ENCODE measurements at places on chromosomes 4 and X.

DNA sequence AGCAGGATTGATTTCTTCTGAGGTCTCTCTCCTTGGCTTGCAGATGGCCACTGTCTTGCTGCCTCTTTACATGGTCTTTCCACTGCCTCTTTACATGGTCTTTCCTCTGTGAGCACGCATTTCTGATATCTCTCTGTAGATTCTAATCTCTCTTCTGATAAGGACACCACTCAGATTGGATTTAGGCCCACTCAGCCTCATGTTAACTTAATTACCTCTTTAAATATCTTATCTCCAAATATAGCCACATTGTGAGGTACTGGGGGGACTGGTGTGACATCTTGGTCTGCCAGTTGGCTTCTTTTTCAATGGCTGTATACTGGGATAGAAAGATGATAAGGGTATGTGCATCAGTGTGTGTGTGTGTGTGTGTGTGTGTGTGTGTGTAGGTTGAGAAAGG, 153.7 kb downstream of the AWAT2 start:
- DNase-seq = no peak

DNA sequence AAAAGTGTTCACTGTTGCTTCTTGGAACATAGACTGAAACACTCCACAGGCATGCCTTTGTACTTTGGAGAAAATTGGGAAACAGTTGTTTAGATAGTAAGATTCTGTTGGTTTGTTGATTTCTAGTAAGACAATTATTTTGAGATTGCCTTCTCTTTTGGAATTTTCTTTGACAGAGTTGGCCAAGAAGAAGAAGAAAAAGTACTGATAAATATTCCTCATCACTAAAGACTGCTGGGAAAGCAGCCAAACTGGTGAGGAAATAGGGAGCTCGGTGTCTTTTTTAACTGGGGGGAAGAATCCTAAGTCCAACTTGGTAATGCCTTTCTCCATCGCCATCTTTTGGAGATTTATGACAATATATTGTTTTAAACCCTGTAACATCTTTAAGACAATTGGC, 370.7 kb downstream of the GPAT3 start:
- DNase-seq = no peak

DNA sequence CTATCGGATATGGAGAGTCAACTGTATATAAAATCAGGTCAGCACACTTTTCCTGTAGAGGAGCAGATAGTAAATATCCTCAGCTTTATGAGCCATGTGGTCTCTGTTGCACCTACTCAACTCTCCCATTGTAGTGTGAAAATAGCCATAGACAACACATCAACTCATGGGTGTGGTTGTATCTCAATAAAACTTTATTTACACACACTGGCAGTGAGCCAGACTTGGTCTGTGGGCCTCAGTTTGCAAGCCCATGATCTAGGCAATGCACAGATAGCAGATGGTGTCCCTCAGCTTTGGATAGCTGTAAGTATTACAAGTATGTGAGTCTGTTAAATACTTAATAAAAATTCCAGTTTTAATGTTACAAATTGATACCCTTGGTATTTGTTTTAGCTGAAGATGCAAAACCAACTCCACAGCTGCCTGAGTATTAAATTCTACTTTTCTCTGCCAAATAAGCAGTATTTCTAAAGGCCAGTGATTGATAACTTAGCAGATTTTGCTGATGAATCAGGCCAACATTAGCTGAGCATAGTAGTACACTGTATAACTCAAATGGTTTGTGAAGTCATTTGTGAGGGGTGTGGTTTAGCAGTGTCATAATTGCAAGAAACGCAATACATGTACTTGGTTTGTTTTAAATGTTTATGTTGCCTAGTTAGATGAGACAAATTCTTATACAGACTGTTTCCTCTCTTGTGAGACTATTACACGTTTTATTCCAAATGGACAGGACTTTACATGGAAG, 87.3 kb downstream of the GPR143 start:
- DNase-seq = no peak

DNA sequence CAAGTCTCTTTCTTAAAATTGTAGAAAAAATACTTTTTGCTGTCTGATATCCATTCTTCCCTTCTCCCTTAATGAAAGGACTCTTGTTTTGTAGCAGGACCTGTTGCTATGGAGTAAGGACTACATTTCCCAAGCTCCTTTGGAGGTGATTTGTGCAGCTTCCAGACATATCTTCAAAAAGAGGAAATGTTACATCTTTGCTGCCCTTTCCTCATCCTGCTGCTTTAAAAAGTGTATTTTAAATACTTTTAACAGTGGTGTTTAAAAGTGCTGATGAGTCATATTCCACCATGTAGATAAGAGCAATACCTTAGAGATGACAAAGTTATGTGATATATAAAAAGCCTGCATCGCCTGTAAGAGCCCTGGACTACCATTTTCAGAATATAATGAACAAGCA, 98.7 kb downstream of the CFAP299 start:
- DNase-seq = no peak

GRCh38 chr4:156176896-156177295, 223.2 kb upstream of the CTSO start:
- no peak for DNase-seq

DNA sequence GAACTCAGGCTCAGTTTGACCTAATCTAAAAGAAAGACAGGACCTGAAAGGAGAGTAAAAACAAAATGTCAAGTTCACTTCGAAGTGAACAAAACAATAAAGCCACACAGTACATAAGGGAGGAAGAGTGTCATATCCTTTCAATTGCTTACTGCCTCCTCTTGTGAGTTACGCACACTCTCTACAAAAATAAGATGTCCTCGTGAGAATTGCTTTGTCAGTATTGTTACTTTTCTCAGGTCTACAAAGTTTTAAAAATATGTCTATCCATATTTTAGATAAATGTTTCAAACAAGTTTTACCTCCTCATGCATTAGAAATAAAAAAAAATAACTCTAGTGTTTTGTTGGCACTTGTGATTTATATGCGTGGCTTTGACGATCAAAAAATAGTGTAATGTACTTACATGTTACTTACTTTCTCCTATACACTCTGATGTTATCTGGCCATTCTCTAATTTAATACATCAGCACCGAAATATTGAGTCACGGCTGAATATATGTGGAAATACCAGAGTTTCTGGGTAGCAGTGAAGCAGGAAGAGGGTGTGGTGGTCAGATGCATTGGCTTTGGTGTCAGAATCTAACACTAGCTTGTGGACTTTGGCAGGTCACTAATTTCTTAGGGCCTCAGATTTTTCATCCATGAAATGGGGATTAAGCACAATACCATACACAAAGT, 8.1 kb upstream of the MRPL1 start:
- peak; percentile 62 for DNase-seq

- no peak for DNase-seq
Measured at GRCh38 chr4:8600686-8601085, 8.1 kb downstream of the CPZ start.

GRCh38 chr4:40629401-40630334, at the start of gene RBM47:
RBM47 (minus strand) TSS chr4:40629864; CDS start chr4:40438893, 190,971 bp downstream.
- DNase-seq = no peak

DNA sequence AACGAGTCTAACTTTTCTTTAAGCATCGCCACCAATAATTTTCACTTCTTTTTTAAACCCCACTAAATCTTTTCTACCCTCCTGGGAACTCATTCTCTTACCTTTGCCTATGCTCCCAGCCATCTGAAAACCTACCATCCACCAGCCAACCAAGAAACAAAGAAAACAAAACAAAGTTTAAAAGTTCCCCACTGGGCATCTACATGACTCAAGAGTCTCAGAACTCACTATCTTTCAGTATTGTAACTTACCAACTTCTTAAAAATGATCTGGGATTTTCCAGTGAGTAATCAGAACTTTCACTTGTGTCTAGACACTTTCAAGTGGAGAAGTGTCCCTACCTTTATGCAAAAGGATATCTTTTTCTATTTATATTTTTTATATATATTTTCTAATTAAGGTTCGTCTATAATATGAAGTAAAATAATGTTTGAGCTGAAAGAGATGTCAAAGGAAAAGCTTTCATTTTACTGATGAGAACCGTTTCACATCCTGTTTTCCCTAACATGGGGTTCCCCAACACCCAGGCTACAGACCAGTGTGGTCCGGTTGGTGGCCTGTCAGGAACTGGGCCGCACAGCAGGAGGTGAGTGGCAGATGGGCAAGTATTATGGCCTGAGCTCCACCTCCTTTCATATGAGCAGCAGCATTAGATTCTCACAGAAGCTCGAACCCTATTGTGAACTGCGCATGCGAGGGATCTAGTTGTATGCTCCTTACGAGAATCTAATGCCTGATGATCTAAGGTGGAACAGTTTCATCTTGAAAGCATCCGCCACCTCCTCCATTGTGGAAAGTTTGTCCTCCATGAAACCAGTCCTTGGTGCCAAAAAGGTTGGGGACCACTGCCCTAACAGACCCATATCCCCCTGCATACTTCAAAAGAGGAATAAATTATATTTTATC, 9.8 kb upstream of the TIGD2 start:
- DNase-seq = peak; percentile 20

- peak; percentile 16 for DNase-seq
Measured at GRCh38 chr4:67581208-67581857, 22.8 kb downstream of the STAP1 start.

DNA sequence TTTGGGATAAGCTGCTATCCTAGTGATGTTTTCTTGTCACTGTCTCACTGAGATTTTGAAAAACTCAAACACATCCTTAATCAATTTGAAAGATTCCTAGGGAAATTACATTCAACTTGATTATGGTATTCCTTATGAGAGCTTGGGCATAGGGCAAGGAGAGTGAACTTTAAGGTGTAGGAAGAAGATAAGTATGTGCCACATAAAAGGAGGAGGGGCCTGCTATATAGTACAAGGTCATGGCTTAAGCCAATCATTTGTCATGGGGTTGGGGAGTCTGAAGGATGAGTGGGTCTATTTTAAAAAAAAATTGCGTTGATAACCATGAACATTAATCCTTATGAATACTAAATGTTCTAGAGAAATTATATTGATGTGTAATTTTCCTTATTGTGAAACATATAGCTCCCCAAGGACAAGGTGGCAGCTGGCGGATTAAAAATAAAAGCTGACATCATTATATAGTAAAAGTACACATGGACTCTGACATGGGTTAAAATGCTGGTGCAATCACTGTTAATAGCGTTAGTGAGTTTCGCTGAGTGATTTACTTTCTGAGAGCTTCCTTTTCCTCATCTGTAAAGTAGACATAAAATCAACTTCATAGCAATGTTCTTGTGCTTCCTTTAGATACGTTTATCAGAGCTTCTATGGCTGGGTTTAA, 17.4 kb downstream of the GALNT7 start:
- no peak for DNase-seq

DNA sequence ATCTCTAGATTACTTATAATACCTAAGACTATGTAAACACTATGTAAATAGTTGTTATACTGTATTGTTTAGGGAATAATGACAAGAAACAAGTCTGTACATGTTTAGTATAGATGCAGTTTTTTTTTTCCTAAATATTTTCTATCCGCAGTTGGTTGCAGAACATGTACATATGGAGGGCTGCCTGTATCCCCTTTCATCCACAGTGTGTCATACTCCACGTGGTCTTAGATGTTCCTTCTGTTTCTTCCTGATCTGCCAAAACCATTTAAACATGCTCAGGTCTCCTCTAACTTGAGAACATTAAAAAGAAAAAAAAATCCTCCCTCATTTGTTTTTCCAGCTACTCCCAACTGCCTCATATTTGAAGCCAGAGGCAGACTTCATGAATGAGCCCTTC, 14.0 kb downstream of the OCIAD1 start:
- DNase-seq = no peak

GRCh38 chr4:187479511-187479910, 516.1 kb upstream of the ZFP42 start:
- no peak for DNase-seq

DNA sequence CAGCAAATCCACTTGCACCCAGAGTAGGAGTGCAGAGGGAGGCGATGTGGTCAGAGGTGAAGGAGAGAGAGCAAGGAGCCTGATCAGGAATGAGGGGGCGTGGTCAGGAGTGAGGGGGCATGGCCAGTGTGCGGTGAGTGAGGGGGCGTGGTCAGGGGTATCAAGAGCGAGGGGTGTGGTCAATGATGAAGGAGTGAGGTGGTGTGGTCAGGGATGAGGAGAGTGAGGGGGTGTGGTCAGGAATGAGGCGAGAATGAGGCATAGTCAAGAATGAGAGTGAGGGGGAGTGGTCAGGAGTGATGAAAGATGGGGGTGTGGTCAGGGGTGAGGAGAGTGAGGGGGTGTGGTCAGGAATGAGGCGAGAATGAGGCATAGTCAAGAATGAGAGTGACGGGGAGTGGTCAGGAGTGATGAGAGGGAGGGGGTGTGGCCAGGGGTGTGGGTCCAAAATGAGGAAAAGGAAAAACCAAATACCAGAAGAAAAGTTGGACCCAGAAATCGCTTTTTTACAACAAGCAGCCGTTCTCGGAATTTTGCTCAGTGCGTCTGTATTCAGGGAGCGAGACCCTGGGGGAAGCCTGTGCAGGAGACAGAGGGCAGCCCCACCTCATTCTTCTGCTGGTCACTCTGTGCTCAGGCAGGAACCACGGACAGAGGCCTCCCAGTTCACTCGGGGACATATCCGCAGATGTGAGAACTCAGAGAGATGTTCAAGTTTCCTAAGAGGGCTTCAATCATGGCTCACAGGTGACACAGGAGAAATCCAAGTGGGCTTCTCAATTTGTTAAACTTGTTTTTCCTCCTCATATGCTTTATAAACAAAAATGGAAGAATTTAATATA, 47.5 kb downstream of the MAGEA1 start:
- no peak for DNase-seq

- no peak for DNase-seq
Measured at GRCh38 chrX:39020051-39020669, 218.9 kb downstream of the MID1IP1 start.

DNA sequence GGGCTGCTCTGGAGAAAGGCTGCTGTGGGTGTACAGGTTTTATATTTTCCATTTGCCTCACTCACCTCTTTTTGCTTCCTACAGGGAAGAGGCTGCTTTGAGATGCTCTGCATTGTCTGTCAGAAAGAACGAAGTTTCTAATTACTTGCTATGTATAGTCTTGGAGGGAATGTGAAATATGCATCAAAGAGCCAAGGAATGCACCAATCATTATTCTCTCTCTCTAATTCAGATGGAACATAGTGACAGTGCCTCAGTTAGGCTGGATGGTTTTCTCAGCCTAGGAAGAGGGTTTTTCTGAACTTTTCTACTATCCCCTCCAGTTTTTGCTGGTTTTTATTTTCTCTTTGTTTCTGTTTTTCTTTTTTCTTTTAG, 106.8 kb upstream of the SLC4A4 start:
- DNase-seq = no peak

- no peak for DNase-seq
Measured at GRCh38 chrX:50905334-50905733, 5.2 kb upstream of the BMP15 start.

GRCh38 chrX:44705817-44706551, 137.8 kb upstream of the DUSP21 start:
- no peak for DNase-seq

- DNase-seq = no peak
Measured at GRCh38 chrX:28591542-28591941, 4.3 kb downstream of the IL1RAPL1 start.

GRCh38 chr4:96228463-96228862, 388.6 kb downstream of the PDHA2 start:
- DNase-seq = no peak

DNA sequence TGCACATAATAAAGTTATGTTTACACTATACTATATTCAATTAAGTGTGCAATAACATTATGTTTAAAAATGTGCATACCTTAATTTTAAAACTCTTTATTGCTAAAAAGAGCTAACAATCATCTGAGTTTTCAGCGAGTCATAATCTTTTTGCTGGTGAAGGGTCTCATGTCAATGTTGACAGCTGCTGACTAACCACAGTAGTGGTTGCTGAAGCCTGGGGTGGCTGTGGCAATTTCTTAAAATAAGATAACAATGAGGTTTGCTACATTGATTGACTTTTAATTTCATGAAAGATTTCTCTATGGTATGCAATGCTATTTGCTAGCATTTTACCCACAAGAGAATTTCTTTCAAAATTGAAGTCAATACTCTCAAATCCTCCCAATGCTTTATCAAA, 58.6 kb downstream of the C4orf46 start:
- no peak for DNase-seq
